ENCODE measurements at places on chromosomes 2 and 18.

DNA sequence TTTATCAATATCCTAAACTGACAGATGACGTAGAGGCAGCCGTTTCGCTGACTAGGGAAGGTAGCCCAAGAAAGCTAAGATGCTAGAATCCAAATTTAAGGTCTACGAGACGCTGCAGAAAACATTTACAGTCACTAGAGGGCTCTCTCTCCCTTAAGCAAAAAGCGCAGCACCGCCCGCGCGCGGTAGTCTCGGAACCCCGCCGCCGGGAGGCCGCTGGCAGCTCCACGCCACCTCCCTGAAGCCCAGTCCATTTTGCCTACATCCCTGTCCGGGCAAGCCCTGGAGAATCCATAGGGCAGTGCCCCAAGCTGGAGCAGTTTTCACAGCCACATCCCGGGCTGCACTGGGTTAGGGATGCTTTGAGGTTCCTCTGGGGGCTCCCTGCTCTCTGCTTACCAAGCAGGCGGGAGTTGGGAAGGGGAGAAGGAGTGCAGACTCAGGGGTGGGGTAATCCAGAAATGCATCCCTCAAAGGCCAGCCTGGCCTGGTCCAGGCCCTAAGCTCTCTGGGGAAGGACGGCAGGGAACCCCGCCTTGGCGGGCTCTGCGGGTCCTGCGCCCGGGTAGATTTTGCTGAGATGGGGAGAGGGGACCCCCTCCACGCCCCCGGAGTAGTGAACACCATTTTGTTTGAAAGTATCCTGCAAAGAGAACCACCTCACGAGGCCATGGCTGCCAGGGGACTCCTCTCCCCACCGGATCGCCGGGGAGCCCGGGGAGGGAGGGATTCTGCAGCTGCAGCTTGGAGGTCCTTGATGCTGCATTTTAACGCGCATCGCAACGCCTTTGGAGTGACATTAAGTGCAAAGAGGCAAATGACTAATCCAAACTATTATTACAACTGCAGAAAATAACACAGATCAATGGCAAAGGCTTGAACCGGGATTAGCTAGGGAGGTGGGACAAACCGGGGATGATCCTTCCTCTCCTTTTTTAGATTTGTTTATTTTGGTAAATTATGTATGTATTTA lies 1.3 kb upstream of the DPYSL5 start:
- peak; percentile 47 for DNase-seq

- DNase-seq, result no peak
These were observed 147.5 kb upstream of the BCL2L11 start for GRCh38 chr2:110973262-110973661.

- DNase-seq, result no peak
These were observed 267.7 kb downstream of the NBAS start for GRCh38 chr2:15293262-15293937.

DNA sequence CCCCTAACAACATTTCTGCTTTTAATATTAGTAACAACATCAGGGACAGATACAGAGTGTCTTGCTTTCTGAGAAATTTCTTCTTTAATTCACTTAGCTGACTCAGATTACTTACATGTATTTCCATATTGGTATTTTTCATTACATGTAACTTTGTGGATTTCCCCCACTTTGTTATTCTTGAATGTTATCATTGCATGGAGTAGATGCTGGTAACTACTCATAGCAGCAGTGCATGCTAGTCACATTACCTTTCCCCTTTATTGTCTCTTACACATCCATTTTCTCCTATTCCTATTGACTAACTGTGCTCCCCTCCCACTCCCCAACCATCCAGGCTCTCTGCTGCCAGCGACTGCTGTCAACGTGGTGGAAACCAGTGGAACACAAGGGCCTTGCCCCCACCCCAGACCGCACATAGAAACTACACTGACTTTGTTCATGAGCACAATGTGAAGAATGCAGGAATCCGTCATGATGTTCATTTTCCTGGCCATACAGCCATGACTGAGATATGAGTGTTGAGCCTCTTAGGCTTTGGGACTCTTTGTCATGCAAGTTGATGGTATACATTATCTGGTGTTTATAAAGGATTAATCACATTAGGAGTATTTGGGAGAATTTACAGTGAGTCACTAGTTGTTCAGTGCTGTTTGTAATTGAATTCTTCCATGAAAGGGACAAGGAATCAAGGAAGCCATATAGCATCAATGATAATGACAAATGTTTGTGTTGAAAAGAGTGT lies 91.0 kb downstream of the EPB41L5 start:
- no peak for DNase-seq

DNA sequence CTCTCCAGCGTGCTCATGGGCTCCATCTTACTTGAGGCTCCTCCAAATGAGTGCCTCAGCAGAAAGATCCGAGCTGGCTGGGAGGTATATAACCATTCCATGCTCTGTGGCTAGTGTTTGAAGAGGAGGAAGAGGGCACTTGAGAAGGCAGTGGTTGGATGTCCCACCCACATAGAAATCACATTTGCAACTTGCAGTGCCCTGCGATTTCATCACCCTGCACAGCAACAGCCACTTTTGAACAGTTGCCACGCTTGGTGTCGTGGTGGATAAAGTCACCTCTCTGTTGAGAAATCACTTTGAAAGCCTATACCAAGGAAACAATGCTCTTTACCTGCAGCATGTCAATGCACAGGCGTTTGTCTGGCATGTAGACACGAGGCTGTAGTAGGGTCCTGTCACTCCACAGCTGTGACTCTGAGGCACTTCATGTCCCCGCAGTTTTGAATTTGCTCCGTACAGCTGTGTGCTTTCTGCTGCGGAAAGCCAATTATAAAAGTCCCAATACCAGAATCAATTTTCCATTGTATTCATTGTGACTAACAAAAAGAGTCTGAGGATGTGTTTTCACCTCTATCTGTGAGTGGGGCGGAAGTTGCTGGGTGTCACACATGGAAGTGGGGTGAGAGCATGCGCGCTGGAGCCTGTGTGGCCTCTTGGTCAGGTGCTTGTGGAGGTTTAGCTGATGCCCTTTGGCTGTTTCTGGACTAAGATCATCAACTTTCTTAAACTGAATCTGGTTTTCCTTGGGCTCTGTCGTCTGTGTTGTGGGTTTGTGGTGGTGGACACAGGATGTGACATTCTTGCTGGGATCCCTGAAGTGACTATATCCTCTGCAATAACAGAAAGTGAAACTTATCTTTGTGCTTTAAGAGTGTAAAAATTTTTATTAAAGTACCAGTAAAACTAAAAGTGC lies 2.8 kb downstream of the CNDP2 start:
- DNase-seq, result peak; percentile 85

DNA sequence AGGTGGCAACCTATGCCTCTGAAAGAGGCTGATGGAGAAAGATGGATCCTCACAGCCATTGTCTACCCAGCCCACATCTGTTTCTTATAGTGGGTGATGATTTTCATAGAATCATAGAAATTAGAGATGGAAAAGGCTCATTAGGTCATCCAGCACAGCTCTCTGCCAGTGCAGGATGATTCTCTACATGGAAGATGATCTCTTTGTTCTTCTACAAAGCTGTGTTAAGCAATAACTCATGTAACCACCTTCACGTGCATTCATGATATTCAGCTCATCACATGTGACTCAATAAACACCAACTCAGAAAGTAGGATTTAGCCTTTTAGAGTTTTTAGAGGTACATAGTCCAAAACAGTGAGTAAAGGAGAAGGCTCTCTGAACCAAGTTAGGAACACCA lies 539.4 kb upstream of the ID2 start:
- DNase-seq, result no peak

- DNase-seq, result no peak
These were observed 37.5 kb upstream of the MAPRE3 start for GRCh38 chr2:26932974-26933373.

DNA sequence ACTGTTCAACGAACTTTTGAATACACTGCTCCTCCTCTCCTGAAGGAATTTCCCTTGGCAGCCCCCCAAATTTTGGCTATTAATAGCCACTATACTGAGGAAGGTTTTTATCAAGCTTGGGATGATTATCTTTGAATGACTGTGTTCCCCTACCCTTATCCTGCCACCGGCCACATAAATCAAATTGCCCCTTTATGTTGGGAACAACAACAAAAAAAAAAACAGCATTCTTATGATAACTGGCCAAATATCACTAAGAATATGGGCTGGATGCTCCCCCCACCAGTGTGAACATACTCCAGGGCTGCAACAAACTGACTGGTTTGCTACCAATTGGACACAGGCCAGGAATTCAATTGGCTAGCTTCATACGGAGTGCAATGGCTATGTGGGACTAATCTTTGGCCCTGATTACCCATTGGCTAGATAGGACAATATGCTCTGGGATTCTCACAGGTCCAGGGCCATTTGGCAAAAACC lies 20.6 kb downstream of the DUSP11 start:
- no peak for DNase-seq

- DNase-seq, result peak; percentile 50
These were observed 31.7 kb upstream of the UBXN4 start for GRCh38 chr2:135709992-135710391.

DNA sequence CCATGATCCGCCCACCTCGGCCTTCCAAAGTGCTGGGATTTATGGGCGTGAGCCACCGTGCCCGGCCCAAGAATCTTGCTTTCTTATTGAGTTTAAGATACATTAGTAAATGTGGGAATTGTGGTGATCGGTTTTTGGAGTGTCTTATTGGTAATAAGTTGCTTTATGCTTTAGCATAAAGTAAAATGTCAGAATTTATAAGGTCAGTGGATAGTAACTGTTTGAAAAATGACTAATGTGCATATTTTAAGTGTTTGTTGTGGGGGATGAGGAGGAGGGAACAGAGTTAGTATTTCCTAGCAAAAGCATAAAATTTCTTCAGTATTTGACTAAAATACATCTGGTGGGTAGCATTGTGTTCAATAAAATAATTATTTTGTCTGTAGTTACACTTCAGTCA lies 77.4 kb downstream of the SLC39A10 start:
- DNase-seq, result no peak

- DNase-seq, result no peak
These were observed 200.6 kb downstream of the ZFP36L2 start for GRCh38 chr2:43025709-43026295.

GRCh38 chr18:1018181-1018681 lies 113.6 kb downstream of the ADCYAP1 start:
- DNase-seq, result no peak

- no peak for DNase-seq
These were observed 293.6 kb upstream of the ATP5MC3 start for GRCh38 chr2:175475130-175475529.

DNA sequence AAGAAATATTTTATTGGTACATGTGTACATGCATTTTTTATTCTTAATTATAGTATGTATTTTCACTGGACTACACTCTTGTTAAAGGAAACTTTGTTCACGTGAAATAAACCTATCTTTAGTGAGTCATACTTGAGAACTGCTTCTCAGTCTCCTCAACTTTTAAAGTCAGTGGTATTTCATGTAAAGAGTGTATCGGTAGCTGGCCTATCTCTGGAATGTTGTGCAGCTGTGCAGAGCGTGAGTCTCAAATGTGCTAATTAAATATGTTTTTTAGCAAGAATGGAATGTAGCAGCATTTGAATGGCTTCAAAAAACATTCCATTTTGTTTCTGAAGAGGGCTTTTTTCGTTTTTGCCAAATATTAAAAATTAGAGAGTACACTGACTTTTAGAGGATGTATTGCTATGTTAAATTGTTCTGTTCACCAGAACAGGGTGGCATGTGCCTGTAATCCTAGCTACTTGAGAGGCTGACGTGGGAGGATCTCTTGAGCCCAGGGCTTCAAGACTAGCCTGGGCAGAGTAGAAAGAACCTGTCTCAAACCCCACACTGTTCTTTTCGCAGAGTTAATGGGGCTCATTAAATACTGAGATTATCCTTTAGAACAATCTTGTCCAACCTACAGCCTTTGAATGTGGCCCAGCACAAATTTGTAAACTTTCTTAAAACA lies 14.3 kb downstream of the SPTBN1 start:
- no peak for DNase-seq

DNA sequence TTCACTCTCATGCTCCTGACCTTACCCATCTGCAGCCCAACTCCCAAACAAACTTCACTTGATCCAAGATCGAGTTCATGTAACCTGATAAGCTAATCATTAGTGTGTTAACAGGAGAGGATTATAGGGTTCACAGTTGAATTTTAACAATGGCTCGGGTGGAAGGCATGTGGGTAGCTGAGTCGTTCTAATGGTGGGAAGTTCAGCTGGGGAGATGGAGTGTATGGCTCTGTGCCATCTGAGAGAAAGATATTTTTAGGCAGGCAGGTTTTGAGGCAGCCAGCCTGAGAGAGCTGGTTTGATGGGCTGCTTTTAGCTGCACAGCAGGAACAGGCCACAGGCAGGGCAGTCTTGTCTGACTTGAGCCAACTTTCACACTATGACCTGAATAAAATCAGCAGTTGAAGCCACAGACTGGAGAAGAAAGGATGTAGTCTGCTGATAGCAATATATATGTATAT lies 17.7 kb upstream of the NFE2L2 start:
- DNase-seq, result no peak

DNA sequence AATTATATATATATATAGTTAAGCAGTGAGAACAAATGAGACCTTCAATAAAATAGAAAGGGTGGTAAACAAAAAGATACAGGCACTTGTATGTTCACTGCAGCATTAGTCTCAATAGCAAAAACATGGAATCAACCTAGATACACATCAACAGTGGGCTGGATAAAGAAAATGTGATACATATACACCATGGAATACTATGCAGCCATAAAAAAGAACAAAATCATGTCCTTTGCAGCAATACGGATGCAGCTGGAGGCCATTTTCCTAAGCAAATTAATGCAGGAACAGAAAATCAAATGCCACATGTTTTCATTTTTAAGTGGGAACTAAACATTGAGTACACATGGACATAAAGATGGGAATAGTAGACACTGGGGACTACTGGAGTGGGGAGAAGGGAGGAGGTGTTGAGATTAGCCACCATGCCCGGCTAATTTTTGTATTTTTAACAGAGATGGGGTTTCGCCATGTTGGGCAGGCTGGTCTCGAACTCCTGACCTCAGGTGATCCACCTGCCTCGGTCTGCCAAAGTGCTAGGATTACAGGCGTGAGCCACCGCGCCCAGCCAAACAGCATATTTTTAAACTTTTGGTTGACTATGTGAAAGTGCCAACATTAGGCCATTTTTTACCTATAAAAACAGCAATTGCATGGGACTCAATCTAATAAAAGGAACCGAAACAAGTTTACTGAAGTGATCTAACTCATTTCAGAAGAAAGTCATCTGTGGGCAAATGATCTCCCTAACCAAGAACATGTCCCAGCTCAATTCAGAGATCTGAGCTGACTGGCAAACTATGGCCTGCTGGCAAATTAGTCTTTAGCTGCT lies 23.7 kb downstream of the ICA1L start:
- no peak for DNase-seq

All from stimulated activated naive CD4-positive, alpha-beta T cell treated with Interleukin-2 at 50 U/mL for 16 hours (primary cell).